BJ (cell line): ENCODE measurements at places on chromosomes 7 and 10. TPM values are rescaled to one million over a fixed set of nuclear protein-coding genes. Genes with fewer than 3 reads are reported as not detected.
A peak's percentile ranks its signal among the peaks of the same experiment; 100 is the strongest.

Gene MRLN
- not detected in 2 replicates for polyA plus RNA-seq

Gene ANKRD22
- polyA plus RNA-seq = not detected in 2 replicates

Gene PROSER2
- polyA plus RNA-seq = 1.2 TPM in 2 replicates

Gene RBP3
- polyA plus RNA-seq = not detected in 2 replicates

DNA sequence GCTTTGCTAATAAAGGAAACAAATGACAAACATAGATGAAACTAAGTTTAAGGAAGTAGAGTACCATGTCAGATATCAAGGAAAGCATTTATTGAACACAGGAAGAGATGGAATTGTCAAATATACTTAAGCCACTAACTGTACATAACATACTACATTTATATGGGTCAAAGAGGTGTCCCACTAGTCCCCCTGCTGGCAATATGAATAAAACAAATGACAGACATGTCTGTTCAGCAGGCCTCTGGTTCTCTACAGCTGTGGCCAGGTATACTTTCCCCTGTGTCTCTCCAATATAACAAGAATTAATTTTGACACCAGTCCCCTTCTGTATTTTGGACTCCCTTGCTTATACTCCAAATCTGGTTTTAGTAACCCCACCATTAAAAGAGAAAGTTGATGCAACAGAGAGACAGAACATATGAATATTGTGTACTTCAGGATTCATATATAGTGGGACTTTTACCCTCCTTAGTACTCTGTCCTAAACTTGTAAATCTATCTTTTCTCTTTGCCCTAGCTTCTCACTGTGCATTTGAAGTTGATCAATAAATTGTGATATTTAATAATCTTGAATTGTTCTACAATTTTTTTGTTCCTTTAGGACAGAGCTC is 42.9 kb downstream of the CD36 start:
- DNase-seq = no peak

DNA sequence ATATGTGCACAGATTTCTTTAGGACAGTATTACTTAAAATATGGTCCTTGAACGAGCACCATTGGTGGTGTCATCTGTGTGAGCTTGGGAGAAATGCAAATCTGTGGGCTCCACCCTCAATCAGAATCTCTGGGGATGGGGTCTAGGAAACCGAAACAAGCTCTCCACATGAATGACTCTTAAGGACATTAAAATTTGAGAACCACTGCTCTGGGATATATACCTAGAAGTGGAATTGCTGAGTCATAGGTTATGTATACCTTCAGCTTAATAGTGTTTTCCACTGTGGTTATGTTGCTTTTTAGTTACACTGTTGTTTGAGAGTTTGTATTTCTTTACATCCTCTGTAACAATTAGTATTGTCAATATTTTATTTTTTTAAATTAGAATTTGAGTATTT is 24.0 kb downstream of the ZNRF2 start:
- no peak for DNase-seq

GRCh38 chr7:157676001-157676400 is 339.2 kb downstream of the DNAJB6 start:
- DNase-seq = no peak

DNA sequence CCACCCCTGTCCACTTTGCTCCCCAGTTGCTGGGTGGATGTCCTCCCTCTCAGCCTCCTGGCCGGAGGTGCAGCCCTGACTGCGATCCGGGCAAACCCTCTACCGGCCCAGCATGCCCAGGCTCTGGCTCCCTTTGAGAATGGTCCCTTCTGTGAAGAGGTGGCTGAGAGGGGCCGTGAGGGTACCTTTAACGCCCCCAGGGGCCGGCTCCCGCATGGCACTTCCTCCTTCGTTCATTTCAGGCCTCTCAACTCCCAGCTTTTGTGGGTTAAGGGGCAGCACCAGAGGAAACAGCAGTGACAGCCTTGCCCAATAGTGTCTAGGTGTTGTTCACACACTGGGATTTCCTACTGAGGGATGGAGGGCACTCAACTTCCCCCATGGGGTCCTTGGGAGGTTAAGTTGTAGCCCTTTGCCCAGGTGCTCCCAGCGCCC is 33.2 kb upstream of the HABP2 start:
- DNase-seq = no peak

DNA sequence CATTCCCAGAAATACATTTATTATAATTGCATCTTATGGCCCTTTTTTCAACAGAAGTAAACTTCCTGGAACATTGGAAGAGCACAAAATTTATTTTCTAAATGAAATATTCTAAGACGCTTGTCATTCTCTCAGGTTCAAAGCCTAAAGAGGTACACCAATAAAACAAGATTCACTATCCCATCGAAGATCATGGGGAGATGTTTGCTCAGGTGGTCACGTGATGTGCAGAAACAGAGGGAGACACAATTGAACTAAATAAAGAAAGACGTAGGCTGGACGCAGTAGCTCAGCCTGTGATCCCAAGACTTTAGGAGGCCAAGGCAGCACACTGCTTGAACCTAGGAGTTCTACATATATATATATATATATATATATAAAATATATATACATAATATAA is 46.0 kb upstream of the TMEM254 start:
- DNase-seq = no peak

GRCh38 chr10:18737236-18737635 is 78.0 kb downstream of the ARL5B start:
- DNase-seq = no peak

- peak; percentile 76 for DNase-seq
These were observed 21.0 kb upstream of the CCDC71L start for GRCh38 chr7:106681815-106682495.

- no peak for DNase-seq
These were observed 233.8 kb upstream of the LYZL1 start for GRCh38 chr10:29055101-29055500.

GRCh38 chr10:114634609-114634979 is 23.5 kb downstream of the ABLIM1 start:
- DNase-seq = peak; percentile 97

GRCh38 chr7:101172854-101173751 is 7.0 kb downstream of the NAT16 start:
- no peak for DNase-seq

DNA sequence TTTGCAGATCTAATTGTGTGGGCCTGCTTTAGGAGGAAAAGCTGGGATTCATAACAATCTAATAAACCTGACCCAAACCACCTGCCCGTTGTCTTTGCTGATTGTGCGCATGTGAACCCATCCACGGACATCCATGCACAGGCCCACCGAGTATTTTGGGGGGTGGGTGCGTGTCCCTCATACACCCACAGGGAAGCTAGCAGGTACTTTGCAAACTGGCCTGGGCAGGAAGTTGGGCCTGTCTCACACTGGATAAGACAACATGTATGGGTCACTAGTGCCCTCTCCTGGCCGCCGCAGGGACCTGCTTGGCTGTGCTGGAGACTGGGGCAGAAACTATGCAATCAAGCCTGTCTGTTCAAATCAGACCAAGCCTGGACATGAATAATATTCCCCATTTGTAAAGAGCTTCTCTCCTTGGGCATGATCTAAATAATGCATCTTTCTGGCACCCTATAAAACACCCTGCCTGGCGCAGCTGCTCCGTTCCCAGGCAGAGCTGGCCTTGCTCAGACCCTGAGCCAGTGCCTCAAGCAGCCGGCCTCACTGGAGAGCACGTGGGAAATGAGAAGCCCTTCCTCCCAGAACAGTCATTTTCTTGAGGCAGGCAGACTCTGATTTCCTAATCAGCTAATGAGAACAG is 15.8 kb downstream of the ECHDC3 start:
- DNase-seq = no peak

GRCh38 chr7:132789281-132789680 is 213.0 kb upstream of the PLXNA4 start:
- peak; percentile 17 for DNase-seq

DNA sequence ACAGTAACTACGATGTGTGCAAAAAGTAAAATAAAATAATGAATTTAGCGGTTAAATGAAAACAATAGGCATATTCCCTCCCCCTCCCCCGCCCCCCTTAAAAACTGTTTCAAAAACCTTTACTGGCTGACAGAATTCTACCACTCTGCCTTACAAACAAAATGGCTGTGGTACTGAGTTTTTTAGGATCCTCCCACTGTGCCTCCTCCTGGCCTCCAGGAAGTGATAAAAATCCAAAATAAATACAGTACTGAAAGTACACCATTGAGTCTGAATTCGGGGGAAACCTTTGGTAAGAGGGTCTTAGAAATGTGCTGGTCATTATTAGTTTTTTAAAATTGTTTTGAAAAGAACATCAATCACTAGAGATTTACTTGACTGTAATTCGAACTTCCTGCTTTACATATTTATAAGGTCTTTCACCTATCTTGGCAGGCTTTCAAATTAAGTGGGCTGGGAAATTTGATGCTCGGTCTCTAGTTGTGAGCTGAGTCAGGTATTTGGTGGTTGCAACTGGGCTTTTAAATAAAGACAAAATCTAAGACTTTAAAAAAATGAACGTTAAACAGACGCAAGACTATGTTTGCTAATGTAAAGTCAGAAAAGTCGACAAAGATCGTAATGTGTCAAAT is 32.5 kb upstream of the EPC1 start:
- DNase-seq = peak; percentile 15

DNA sequence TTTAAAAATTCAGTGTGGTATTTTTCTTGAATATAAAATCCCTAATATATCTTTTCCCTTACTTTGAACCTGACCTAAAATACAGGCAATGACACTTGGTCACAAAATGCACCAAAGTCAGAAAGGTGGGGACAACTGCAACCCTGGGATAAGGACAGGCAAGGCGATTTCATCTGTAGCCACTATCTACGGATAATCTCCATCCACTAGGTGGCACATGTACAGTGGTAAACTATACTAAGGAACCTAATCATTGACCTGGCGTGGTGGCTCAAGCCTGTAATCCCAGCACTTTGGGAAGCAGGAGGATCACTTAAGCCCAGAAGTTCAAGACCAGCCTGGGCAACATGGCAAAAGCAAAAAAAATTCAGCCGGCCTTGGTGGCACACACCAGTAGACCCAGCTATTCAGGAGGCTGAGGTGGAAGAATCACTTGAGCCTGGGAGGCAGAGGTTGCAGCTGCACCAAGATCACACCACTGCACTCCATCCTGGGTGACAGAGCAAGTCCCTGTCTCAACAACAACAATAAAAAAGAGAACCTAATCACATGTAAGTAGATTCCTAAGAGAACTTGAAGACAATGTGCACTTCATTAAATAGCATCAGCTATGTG is 98.9 kb downstream of the KMT2C start:
- DNase-seq = no peak

GRCh38 chr7:132575419-132575981 is 770 bp downstream of the PLXNA4 start:
- DNase-seq = no peak

DNA sequence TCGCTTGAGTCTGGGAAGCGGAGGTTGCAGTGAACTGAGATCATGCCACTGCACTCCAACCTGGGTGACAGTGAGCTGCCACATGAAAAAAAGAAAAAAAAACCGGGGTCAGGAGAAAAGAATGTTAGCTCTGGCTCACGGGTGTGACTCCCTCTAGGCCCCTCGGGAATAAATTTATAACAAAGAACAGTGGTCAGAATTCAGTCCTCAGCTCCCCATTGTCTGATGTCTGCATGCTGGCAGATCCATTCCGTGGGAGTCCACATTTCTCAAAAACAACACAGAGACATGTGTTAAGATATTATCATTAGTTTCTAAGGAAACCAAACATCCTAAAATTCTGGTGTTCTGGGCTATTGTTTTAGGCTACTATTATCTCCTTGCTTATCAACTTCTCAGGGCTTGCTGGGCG is 90.6 kb downstream of the MARCHF5 start:
- DNase-seq = no peak

DNA sequence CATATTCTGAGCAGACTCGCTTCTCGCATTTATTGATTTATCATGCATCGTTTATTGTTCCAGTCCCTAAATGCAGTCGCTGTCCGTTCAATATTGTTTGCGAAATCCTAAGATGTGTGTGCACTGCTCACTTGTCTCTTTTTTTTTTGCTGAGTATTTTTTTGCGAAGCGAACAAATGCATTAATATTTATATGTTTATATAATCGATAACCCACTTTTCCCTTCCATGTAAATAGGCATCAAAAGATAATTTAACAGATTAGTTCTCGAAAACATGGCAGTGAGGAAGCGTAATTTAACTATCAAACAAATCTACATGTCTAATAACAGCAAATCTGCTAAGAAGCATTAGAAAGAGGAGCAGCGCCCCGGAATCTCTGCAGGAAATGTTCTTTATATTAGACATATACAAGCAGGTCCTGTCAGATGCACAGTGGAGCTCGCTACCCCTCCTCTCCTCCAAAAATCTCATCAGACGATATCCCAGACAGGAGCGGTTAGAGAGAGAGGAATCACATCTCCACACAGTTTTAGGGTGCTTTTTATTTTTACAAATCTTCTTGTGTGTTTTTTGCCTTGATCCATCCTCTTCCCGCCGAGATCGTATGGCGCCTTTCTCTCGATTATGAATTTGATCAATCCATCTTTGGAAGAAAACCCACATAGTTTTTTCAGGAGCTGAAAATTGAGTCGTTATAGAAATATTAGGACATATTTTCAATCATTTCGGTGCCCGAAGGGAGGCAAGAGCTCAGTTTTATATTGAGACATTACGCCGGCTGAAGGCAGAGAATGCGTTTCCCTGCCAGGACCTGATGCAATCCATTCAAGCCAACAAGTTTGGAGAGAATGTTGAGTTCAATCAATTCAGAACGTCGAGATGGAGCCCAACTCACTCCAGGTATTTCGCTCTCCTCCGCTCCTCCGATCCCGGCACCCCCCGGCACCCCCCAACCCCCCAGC is at the start of gene ARID5B:
Gene ARID5B, plus strand, starts transcription at position 871 of the 964 bp plus-strand sequence. Its CDS starts 11 bp downstream, at position 882.
- no peak for DNase-seq

- DNase-seq = no peak
These were observed 18.7 kb upstream of the ATP6V0A4 start for GRCh38 chr7:138816650-138817049.

DNA sequence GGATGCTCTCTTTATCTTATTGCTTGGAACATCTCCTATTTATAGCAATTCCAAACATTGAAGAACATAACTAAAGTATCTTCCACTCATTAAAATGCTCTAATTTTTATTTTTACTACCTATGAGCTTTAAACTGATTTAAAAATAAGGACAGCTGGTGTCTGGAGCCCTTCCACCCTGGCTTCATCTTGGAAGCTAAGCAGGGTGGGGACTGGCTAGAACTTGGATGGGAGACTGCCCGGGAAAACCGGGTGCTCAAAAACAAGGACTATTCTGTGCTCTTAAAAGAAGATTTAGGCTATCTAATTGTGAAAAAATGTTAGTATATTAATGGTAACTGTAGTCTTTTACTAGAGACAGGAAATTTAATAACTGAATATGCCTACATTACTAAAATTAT is 69.2 kb downstream of the ARMC3 start:
- DNase-seq = no peak

DNA sequence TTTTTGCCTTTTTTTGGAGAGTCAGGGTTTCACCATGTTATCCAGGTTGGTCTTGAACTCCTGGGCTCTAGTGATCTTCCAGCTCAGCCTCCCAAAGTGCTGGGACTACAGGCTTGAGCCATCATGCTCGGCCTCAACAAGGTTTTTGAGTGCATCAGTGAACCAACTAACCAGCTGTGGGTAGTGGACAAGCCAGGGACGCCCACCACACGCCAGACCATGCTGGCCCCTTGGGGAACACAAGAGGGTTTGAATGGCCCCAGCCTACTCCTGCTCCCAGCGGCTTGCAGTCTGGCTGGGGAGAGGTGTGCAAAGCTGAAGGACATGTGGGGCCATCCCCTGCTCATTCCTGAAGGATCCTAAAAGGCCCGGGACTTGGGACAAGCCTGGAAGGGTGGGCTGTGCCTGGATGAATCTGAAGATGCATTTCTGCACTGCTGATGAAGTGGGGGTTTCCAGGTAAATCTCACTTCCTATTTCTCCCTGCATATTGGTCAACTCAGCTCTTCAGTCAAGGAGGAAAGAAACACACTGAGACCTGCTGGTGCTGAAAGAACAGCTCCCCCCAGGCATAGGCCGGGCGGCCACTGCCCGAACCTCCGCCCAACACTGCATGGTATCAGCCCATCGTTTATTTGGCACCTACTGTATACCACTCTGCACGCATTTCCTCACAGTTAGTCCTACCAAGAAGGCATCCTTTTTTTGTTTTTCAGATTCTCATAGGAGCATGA is 6.9 kb downstream of the MMD2 start:
- no peak for DNase-seq
